ENCODE measurements at places on chromosomes 6 and 20.
A peak's percentile ranks its signal among the peaks of the same experiment; 100 is the strongest.

DNA sequence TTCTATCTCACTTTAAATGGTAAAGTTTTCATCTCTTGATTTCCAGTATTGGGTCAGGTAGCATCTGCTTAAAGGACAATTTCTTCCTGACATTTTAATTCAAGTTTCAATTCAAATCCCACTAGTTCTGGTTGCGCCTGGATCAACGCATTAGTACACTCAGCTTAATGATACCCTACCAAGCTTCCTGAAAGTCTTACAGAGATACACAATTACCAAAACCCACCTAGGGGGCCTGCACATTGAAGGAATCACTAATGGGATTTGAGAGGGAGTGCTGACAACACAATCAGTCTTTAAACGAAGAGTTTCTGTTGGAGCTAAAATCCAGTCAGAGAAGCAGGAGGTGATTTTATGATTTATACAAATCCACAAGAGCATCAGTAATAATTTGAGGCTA, 293.0 kb downstream of the PHF3 start:
- no peak for DNase-seq

GRCh38 chr6:7555671-7556070, 14.2 kb downstream of the DSP start:
- DNase-seq = no peak

DNA sequence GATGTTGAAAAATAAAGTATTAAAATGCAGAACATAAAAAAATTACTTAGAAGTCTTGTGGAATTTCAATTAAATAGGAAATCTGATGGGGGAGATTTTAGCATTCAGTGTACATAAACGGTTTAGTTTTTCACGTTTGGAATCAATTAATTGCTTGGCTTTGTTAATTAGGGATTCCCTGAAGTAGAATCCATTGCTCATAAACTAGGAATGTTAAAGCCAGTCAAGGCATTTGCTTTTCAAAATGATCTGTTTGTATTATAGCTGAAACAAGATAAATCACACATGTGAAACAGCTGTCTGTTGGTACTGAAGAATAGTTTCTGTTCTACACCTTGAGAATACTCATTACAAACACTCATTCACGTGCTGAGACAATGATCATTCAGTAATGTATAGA, 297.9 kb downstream of the TBC1D7 start:
- no peak for DNase-seq

- DNase-seq = peak; percentile 22
Measured at GRCh38 chr6:23980965-23981364, 145.1 kb upstream of the NRSN1 start.

- DNase-seq = no peak
Measured at GRCh38 chr6:2477666-2478065, 232.3 kb upstream of the GMDS start.

- peak; percentile 71 for DNase-seq
Measured at GRCh38 chr6:30357678-30358540, 13.0 kb downstream of the RPP21 start.

DNA sequence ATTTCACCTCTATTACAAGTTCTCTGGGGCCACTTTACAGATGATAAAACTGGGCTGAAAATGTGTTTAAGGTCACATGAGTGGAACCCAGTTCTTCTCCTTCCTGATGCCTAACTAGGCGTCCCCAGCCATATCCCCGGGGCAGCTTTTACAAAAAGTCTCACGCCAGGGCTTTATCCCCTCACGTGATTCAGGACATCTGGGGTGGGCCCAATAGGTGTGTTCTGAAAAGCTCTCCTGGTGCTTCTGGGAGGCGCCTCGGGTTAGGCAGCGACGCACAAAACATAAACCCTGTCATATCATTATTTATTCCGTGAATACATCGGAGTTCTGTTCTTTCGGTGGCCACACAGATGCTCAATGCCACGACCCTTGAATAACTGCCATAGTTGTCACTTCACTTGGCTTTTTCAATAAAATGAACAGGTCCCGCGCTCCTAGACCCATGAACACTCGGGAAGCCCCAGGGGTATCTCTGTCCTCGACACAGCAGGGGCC, 32.1 kb downstream of the SF3B5 start:
- DNase-seq = no peak

- DNase-seq = no peak
Measured at GRCh38 chr6:120260636-120261035, 911.1 kb upstream of the MAN1A1 start.

DNA sequence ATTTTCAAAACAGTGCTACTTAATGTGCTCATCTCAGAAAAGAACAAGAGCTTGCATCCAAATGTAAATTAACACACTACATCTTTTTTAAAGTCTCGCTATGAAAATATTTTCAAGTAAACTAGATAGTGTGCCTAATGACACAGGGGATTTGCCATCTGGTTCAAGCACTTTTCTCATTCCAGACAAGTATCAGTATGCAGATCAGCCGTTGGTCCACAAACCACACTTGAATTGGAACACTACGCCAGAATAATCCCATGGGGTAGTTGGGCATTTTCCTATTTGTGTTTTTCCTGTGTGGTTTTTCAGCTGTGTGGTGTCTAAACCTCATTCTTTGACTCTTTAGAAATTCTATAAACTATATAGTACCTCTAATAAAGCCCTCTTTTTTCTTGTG, 256.2 kb downstream of the EPHA7 start:
- DNase-seq = no peak

DNA sequence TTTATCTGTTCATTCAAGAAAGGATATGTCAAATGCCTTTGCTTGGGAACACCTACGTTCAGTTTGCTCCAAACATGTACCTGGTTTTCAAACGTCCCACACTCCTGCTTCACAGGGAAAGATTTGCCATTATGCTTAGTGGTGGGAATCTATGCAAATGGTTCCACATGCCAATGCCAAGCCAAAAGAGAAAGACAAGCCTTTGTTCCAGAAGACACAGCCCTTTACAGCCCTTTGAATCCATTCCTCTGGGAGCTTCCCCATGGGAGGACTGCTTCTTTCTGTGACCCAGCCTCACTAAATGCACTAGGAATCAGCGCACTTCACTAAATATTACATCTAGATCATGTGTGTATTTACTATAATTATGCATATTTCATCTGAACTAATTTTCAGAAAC, 619.5 kb downstream of the PRKN start:
- DNase-seq = no peak

DNA sequence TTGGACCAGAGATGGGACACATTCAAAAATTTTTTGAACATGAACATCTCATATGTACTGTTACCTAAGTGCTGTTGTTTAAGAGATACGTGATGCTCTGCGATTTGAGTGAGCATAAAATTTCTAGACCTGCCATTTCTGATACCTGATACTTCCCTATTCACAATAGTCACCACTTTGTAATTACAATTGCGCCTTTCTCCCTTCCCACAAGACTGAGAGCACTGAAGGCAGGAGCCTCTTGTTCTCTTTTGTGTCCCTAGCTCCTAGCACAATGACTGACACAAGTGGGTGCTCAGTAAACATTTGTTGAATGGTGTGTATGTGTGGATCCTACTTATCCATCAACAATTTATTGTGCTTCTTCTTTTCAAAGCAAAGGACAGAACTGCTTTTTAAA, 92.8 kb upstream of the TMEM30A start:
- no peak for DNase-seq

DNA sequence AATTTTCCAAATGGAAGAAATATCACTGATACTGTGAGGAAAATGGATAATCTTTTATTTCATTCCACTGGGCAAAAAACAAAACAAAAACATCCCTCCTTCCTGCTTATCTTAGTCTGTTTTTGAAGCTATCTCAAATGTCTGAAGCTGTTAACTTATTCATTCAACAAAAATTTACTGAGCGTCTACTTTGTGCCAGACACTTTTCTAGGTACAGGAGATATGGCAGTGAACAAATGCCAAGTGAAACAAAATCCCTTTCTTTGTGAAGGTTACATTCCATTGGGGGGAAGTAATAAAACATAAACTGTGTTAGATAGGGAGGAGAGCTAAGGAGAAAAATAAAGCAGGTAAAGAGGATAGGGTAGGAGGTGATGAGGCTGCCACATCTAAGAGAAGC, 47.5 kb downstream of the TNFRSF21 start:
- DNase-seq = no peak

- peak; percentile 79 for DNase-seq
Measured at GRCh38 chr6:34295721-34296120, 46.9 kb upstream of the SMIM29 start.

DNA sequence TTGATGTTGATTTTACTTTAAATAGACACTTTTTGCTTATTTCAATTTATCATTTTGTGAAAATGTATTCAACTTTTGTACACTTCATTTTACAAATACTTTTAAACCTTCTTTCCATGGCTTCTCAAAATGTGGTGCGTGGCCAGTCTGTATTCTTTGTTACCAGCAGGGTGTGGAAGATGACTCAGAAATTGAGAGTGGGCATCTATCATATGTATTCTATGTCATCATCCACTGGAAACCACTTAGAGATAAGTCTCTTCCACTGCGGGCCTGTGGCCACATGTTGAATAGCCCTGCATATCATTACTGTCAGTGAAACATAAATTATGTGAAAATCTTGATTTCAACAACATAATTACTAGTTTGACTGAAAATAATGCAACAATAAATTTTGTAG, 52.6 kb upstream of the MC3R start:
- DNase-seq = no peak
